ENCODE measurements at places on chromosomes 5 and 9.

- DNase-seq, result peak; percentile 56
Observed at GRCh38 chr5:78235289-78235688, 59.2 kb downstream of the AP3B1 start.

GRCh38 chr9:88721025-88721424, 186.0 kb downstream of the NXNL2 start:
- DNase-seq, result no peak

DNA sequence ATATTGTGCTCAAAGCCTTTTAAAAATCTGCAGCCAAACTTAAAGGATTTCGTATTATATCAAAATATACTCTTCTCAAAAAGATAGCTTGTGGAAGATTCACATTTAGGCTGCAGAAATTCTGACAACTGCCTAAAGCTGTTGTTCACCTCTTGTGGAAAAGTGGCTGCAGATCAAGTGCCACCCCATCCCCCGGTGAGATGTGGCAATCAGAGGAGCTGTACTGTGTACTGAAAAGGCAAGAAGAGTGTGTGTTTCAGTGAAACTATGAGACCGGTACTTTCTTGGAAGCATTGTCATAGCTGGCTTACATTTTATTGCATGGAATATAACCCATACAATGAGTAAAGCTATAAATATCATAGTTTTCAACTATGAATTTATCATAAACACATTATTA, 64.3 kb downstream of the CDH18 start:
- DNase-seq, result peak; percentile 6

GRCh38 chr9:34993502-34994259, 4.1 kb downstream of the DNAJB5 start:
- DNase-seq, result peak; percentile 61

DNA sequence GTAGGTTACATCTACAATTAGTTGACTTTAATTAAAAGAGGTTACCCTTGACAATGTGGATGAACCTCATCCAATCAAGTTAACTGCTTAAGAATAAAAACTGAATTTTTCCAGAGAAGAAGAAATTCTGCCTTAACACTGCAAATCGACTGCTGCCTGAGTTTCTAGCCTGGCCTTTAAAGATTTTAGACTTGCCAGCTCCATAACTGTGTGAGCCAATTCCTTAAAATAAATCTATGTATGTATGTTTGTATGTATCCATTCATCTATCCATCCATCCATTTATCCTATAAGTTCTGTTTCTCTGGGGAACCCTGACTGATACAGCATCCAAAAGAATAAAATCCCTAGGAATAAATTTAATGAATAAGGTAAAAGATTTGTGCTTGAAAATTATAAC, 136.1 kb downstream of the TMEM38B start:
- no peak for DNase-seq

DNA sequence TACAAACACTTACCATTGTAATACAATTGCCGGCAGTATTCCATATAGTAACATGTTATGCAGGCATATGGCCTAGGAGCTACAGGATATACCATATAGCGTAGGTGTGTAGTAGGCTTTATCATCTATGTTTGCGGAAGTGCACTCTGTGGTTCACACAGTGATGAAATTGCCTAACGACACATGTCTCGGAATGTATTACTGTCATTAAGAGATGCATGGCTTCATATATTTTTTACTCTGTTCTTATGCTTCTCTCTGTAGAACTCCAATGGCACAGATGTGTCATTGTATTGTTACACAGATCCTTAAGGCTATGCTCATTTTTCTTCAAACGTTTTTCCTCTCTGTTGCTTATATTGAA, 19.2 kb upstream of the ANKRD18A start:
- DNase-seq, result no peak

- no peak for DNase-seq
Observed at GRCh38 chr5:6448622-6449464, at the start of gene UBE2QL1. Gene UBE2QL1, plus strand, starts transcription at chr5:6448859. Its CDS starts 35 bp downstream, at chr5:6448894.

- no peak for DNase-seq
Observed at GRCh38 chr5:176610435-176610773, 448 bp upstream of the GPRIN1 start.

GRCh38 chr5:112906637-112907036, 15.4 kb downstream of the REEP5 start:
- DNase-seq, result no peak

DNA sequence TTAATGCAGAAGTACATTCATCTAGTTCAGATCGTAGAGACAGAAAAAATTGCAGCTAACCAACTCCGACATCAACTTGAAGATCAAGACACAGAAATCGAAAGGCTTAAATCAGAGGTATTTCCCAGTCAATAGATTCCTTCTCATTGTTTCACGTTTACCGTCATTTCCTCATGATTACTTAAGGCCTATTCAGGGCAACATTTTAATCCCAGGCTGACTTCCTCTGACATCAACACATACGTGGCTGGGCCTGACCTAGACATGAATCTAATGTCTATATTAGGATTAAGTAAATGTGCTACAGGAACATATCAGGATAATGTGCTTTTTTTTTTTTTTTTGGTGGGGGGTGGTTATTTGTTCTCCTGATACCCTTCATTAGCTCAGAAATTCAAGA, 107.9 kb downstream of the RASGRF2 start:
- DNase-seq, result no peak

GRCh38 chr5:165859251-165859650, 2353.8 kb downstream of the MAT2B start:
- DNase-seq, result no peak

DNA sequence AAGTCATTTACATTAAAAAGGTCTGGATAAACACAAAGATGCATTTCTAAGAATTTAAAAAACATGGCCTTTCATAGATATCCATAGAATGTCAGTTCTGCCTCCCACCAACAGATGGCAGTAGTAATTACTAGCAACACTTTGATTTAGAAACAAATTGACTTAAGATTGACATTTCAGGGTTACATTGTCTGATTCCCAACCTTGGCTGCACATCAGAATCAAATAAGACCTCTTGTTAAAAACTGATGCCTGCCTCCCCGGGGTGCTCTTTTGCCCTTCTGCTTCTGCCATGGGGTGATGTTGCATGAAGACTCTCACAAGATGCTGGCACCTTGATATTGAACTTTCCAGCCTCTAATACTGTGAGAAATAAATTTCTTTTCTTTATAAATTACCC, 146.2 kb upstream of the GPR151 start:
- DNase-seq, result no peak

DNA sequence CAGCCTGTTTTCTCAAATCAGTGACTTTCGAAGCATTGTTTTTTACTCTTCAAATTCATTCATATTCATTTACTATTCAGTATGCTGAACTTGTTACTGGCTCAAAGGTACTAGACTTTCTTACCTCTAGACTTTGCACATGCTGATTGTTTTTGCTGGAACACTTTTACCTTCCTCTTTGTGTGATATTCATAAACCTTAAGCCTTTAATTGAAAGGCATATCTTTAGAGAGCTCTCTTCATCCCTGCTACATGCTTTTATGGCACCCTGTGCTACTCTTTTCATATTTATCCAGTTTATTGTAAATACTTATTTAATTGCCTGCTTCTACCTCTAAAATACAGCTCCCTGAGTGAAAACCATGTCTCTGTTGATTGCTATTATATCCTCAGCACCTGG, 48.7 kb upstream of the LRRC19 start:
- DNase-seq, result no peak

DNA sequence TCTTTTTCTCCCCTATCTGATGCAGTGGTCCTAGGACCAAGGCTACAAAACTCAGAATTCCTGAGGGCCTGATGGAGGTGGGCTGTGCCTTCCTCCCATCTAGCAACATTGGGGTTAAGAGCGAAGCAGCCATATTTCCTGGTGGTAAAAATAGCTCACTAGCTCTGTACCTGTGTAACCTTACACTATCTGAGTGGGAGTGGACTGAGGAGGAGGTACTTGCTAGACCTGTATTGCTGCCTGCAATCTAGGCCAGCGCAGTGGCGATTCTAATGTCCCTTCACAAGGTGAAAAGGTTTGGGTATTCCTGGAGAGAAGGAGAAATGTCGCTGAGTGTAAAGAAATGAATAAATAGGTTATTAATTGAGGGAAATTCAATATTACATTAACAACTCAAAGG, 80.2 kb upstream of the LIFR start:
- no peak for DNase-seq

- DNase-seq, result no peak
Observed at GRCh38 chr9:5531101-5531882, 21.0 kb downstream of the PDCD1LG2 start.
